ENCODE measurements at places on chromosomes 7 and 10.

- DNase-seq, result peak; percentile 98
These were observed 1.2 kb upstream of the ZMIZ1 start for GRCh38 chr10:79067241-79068202.

- no peak for DNase-seq
These were observed 97.7 kb upstream of the EGFR start for GRCh38 chr7:54921116-54921515.

- DNase-seq, result peak; percentile 69
These were observed 798 bp downstream of the PPIF start for GRCh38 chr10:79347894-79348639.

DNA sequence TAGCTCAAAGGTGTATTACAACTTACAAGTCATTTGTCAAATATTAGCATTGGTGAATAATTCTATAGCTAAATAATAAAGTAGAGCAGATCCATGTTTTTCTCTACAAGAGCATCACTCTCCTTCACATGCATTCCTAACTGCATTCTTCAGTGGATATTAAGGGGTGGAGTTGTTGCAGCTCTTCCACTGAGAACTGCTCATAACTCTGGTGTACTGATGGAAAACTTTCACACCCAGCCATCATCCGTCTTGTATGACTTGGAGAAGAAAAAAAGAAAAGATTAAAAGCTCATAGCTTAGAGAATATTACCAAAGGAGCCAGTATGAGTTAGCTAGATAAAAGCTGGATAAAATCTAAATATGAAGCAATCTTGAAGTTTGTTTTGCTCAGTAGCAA lies 10.2 kb upstream of the FAM13C start:
- no peak for DNase-seq

DNA sequence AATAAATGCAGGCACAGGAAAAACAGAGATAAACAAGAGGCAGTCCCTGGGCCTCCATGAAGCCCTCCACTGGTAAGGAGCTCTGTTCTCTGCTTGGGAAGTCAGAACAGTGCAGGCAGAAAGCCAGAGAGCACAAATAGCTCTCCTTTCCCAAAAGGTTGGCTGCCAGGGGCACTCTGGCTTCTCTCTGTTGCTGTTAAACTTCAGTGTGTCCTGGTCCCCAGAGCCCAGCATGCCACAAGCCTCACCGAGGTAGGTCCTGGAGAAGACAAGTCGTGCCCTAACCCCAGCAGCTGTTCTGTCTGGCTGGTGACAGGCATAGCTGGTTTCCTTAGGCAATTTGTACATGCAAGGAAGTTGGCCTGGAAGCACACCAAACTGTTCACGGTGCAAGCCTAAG lies 17.3 kb downstream of the SLC16A12 start:
- DNase-seq, result no peak

DNA sequence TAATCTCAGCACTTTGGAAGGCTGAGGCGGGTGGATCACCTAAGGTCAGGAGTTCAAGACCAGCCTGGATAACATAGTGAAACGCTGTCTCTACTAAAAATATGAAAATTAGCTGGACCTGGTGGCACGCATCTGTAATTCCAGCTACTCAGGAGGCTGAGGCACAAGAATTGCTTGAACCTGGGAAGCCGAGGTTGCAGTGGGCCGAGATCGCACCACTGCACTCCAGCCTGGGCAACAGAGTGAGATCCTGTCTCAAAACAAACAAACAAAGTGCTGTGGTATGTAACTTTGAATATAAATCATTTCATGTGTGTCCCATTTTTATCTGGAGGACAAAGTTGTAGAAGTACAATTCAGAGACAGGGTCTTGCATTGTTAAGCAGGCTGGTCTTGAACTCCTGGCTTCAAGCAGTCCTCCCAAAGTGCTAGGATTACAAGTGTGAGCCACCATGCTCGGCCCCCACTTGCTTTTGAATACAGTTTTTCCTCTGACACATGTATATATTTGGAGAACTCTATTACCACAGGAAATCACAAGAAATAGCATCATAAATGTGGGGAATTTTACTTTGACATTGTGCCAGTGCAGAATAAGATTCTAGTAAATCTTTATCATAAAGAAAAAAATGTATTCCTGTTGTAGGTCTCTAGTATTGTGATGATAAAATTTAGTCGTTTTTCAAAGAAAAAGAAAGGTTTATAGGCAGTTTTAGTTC lies 32.6 kb downstream of the PTPN12 start:
- no peak for DNase-seq

DNA sequence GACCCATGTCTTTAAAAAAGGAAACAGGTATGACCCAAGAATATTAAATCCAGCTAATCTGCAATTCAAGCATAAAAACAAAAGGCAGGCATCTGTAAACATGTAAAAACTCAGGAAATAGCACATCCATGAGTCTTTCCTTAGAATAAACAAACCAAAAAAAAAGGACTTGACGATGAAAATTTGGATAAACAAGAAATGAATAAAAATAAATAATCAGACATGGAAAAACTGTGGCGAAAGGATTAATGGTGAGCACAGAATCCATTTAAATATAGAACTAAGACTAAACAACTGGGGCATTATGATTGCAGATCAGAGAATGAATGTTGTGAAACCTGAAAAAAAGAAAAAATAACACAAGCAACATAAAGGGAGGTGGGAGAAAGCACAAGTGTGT lies 170.1 kb downstream of the DOCK4 start:
- DNase-seq, result no peak

DNA sequence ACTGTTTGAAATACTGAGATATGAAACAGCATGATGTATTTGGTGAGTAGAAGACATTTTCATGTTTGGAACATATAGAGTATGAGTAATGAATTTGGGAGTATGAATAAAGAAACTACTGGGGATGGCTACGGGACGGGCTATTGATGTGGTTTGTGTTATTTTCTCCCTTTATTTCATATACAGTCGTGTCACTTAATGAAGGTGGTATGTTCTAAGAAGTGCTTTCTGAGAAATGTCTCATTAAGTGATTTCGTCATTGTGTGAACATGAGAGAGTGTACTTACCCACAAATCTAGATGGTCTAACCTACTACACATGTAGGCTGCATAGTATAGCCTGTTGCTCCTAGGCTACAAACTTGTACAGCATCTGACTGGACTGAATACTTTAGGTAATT lies 106.3 kb downstream of the CCNY start:
- no peak for DNase-seq

DNA sequence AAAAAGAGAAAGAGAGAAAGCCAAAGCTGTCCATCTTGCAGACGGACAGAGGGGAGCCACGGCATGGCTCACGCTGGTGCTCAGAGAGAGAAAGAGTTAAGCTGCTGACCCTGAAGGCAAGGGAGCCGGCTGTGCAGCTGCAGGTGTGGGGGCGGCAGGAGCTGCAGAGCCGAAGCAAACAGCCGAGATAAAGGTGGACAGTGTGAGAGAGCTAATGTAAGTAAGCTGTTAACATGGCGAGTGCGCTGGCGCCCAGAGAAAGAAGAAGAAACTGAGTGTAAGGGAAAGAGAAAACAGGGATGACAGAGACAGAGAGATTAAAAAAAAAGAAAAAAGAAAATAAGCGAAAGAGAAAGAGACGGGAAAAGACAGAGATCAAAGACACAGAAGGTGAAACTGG lies 18.2 kb downstream of the COL17A1 start:
- DNase-seq, result no peak

DNA sequence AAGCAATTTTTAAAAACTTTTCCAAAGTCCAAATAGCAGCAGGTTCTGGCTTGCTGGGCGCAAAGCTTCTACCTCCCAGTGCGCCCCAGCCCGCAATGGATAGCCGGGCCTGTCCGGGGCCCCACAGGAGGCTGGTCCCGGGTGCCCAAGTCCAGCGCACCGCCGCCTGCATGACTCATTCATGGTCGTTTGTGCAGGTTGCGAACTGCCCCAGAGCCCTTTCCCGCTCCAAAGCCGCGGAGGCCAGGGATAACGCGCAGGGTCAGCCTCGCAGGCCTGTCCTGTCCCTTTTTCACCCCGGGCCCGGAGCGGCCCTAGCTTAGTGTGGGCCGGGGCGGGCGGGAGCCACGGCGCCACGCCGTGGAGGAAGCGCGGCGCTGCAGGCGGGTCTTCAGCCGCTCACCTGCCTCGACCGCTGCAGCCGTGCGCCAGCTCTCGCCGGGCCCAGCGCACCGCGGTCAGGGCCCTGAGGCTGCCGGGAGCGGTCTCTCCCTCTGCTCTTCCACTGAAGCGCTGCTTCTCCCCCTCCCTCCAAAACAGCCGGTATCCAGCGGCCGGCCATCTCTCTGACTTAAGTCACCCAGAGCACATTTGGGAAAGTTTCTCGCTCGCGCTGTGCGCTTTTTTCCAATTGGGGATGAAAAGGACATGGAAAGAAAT lies 1.7 kb upstream of the EGR2 start:
- peak; percentile 85 for DNase-seq

DNA sequence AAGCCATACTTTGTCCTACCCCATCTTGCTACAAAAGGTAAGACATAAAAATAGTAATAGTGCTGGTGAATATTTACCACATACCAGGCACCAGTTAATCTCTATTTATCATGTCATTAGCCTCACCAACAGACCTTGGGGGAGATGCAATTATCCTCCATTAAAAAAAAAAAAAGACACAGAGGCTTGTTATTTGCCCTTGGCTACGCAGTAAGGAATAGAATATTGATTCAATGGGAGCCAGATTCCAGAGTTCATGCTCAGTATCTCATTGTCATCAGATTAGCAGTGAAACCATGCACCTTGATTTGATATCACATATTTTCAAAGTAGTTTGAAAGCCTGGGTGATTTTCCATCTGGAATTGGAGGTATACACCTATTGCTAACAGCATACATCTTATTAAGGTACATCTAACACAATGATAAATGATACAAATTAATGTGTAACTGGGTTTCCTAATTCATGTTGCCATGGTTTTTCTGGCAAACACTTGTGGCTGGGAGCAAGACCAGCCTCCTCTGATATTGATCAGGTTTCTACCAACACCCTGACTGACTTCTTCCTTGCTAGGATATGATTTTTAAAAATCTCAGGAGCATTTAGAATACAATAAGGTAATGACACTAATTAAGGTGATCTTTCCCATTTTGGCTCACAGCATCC lies 67.1 kb upstream of the PRR15 start:
- DNase-seq, result no peak

DNA sequence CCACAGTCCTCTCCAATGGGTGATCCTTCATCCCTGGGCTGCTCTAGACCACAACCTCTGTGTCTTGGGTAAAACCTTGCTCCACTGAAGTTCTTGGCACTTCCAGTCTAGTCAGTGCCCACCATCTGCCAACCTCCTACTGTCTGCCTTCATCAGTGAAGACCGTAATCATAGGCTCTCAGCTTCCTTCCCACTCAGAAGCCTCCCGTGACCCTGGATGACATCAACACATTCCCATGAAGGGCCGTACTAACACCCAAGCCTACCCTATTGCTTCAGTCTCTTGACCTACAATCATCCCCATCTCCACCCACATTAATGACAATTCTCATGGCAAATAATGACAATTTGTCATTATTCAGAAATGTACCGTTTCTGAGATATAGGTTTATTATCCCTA lies 27.6 kb upstream of the GARS1 start:
- DNase-seq, result no peak

- no peak for DNase-seq
These were observed 30.2 kb downstream of the ACADSB start for GRCh38 chr10:123038782-123039631.

GRCh38 chr10:16929069-16929468 lies 111.8 kb upstream of the RSU1 start:
- DNase-seq, result no peak

DNA sequence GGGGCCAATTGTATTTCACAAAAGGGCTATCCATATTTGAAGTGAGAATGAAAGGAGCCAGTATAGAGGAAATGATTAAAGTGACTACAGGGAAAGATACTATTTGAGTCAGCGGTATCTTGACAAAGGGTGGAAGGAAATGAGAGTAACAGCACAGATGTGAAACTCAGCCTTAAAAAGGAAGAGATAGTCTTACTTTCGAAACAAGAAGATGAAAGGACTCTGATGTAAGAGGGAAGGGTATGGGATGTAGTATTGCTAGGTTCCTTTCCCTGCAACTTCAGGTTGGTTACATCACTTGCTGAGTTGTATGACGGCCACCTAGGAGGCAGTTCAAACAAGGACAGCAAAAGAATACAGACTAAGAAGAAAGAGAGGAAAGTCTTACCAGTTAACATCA lies 13.7 kb downstream of the CISD1 start:
- no peak for DNase-seq

DNA sequence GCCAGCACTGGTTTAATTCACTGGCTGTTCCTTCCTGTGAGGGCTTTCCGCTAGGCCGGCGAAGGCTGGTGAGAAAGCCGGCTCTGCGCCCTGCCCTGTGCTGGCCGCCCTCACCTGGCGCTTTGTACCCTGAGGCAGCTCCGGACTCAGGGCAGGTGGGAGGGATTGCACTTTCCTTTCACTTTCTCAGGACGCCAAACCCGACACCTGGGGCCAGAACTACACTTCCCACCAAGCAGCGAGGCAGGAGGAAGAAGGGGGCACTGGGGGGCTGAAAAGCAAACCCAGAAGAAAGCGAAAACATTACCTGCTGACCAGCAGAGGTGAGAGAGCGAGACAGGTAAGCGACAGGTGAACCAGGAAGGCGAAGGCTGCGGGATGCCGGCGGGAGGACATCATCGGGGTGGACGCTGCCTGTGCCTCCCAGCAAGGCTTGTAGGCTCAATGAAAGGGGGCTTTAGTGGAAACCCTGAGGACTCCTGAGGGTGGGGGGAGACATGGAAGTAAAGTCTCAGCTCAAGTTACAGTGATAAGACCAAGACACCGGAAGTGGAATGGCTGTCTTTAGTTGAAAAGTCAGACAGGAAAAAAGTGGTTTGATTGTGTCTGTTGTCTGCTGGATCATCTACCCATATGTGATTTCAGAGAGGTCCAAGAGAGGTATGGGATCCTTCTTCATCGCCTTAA lies at the start of gene RAB19:
Gene RAB19 (plus strand): TSS at position 181 of the 687 bp plus-strand sequence. CDS start 3,589 bp downstream, outside the sequence.
- no peak for DNase-seq

DNA sequence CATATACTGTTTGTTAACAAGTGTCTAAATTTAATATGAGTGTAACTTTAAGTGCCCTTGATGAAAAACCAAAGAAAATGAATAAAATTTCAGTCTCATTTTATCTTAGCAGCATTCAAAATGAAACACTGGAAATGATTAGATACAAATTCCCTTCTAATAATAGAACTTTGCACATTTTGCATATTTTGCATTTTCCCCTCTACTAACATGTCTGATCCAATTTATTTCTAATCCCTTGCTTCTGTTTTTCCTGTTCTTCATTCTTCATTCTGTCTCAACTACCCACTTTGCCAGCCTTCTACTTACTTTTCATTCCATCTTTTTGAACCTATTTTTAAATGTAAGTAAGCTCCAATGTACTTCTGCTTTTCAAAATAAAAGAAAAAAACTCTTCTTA lies 42.7 kb upstream of the SEMA3D start:
- DNase-seq, result no peak

GRCh38 chr10:15725603-15726002 lies 5.9 kb upstream of the ITGA8 start:
- no peak for DNase-seq
